NCI-H345 (cell line): ENCODE measurements at places on chromosomes 12 and 14.

GRCh38 chr14:76293221-76293620 lies 82.7 kb upstream of the ESRRB start:
- DNase-seq, result no peak

DNA sequence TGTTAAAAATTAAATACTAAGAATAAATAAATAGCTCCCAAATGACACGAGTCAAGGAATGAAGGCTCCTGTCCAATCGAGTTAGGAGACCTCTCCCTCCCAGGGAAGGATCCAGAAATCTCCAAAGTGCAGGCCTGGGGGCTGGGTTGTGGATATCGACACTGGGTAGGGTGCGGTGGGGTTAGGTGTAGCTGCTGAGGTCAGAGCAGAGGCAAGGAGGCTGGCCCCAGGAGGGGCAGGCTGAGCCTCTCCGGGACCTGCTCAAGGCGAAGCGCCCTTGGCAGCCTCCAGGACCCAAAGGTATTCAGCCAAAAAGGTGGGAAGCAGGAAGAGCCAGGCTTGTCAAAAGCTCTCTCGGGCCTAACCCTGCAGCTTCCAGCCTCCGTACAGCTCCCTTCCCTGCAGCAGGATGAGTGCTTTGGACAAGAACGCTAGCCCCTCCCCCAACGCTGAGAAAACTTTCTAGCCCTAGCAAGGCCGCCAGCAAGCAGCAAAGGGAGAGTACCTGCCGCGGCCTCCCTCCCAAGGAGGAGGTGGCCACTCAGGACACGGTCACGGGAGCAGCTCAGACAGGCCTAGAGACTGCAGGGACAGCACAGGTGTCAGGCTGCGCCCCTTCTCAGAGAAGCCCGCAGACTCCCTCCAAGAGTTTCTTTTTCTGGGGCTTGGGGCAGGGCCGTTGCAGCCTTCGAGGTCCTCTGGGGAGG lies 3.7 kb upstream of the PNMA1 start:
- DNase-seq, result no peak

GRCh38 chr14:100864960-100865681 lies 38.4 kb downstream of the RTL1 start:
- no peak for DNase-seq

GRCh38 chr14:100442498-100443490 lies 119.7 kb downstream of the SLC25A47 start:
- DNase-seq, result no peak

DNA sequence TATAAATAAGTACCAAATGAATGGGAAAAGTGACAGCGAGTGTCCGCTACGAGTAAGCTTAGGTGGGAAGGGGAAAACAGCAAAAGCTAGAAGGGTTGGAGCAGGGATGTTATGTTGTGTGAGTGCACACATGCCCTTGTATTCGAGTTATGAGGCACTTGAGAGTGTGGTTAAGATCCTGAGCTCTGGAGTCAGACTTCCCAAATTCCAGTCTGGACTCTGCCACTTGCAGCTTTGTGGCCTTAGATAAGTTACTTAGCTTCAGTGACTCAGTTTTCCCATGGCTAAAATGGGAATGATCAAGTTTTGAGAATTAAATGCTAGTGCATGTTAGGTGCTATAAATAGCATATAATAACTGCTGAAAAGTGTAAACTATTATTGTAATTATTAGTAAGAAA lies 44.9 kb downstream of the KTN1 start:
- no peak for DNase-seq

DNA sequence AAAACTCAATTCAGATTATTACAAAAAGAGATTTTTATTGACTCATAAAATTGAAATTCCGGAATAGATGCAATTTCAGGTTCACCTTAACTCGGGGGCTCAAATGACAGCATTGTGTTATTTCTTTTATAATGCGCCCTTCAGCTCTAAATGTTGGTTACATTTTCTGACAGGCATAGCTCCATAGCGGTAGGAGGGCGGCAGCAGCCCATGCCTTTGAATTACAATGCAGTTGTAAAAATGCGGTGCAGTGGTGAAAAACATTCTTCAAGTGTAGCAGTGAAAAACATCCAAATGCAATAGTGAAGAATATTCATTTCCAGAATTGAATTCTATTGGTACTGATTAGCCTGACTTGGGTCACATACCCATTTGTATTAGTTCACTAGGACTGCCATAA lies 215.3 kb upstream of the PKP2 start:
- no peak for DNase-seq

DNA sequence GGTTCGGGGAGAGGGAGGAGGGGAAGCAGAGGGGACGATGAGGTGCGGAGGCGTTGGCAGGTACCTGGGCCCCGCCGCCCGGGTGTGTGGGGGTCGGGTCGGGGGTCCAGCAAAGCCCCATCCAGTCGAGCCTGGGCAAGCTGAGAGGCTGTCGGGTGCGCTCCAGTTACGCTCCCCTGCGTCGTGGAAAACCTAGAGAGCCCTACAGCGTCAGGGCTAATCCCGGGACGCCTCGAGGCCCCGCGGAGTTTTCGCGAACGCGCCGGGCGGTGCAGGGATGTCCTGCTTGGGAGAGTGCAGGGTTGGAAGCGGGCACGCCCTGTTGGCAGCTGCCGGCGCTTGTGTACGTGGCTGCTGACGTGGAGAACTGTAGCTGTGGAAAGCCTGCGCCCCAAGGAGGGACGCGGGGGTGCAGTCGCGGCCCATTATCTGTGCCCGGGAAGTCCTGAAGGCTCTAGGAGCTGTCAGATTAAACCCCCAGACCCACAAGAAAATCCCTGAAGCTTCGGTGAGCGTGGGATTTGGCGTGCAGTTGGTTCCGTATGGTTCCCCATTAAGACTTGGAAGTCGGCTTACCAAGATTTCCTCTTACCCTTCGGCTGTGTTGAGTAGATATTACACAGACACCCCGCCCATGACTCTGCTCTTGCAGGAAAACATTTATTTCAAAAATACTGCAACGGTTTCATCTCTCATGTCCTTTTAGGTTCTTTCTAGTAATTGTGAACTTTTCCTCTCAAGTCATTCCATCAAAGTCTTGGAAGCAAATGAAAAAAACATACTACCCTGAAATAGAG lies 11.3 kb upstream of the SLC38A2 start:
- DNase-seq, result no peak

DNA sequence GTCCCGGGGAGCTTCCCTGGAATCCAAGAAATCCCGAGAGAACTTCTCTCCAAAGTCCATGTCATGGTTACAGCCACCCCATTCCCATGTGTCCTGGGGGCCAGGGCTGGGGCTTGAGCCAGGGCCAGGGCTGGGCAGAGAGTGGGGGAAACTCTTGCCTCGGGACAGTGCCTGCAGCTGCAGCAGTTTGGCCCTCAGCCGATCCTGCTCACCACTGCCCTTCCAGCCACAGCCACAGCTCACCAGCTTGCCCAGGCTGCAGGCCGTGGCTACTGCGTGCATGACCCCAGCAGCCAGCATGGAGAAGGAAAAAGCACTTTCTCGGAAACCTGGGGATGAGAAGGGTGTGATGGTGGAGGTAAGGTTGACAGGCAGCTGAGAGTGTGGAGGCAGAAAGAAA lies 3.5 kb downstream of the WNT10B start:
- no peak for DNase-seq

DNA sequence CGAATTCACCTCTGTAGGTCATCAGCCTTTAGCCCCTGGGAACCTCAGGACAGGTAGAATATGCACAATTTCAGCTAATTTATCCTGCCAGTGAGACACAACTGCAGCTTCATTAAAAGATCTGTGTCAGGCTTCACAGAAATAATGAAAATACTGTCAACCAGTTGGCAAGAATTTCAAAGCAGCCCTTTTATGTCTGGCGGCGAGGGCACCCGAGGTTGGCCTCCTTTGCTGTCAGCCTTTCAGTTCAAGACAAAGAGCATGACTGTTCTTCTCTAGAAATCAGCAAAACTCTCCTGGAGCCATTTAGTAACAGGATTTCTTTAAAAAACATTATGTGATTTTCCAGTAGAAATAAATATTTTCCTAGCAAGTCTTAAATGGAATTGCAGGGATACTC lies 75.9 kb downstream of the BBS10 start:
- DNase-seq, result no peak
